ENCODE measurements at places on chromosomes 5 and 9.

GRCh38 chr9:22808876-22809275 is 362.3 kb downstream of the DMRTA1 start:
- DNase-seq, result no peak

GRCh38 chr5:19047277-19047676 is 940.7 kb downstream of the CDH18 start:
- DNase-seq, result no peak

DNA sequence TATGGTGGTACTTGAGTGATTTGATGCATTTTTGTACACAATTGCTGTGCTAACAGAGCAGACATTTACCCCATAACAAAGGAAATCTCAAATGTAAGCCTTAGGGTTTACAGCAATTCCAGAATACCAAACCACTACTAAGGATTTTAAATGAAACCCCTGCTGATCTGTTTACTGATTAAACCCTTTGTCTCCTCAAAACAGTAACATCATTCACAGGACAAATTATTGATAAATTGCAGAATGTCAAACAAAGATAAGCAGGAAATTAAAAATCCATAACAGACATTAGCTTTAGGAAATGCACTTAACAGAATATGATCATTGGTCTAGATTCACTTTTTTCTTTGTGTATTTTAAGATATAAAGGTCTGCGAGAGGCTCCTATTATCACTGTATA is 1016.4 kb upstream of the DMAC1 start:
- DNase-seq, result peak; percentile 17

DNA sequence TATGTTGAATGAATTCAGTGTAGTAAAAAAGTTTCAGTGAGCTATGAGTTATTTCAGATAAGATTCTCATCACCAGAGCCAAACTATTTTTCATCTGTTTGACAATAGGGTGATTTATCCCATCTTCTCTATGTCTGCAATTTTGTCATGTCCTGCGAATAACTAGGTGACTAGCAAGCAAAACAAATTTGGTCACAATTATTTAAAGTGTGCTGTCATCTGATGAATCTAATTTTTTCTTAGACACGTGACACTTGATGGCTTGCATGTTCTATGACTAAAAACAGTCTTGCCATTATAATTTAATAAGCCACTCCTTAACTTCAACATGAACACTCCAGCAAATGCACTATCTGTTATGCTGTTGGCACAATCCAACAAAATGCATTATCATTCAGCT is 35.0 kb downstream of the FEM1C start:
- DNase-seq, result no peak

DNA sequence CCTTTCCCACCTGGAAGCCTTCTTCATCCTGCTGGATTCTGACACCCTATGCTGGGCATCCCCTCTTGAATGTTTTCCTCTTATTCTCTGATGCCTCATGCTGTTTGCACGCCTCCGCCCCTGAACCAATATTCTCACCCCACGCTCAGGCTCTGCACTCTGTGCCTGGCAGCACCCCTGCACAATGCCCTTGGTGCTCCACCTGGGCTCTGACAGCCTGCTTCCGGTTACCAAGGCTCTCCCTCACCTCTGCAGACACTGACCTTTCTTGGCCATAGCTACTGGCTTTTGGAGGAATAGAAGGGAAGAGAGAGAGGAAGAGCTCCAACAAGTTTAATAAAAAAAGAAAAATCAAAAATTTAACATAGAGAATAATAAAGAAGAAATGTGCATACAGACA is 108.7 kb upstream of the SHB start:
- DNase-seq, result no peak

DNA sequence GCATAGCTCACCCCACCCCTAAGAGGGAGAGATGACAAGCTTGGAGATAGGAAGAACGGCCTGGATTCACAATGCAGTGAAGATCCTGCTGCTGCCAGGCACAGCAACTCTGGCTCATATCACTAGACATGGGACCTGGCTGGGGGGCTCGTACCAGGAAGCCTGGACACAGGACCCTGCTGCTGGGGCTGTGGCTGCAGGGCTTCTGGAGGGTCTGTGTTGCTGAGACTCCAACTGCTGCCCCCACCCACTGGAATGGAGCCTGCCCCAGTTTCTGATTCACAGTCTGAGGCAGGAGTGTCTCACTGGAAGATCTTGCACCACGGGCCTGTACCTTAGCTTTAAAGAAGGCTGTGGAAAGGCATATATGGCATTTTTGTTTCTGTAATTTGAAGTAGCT is 31.0 kb upstream of the GLRX start:
- DNase-seq, result no peak

Data from neuronal stem cell (in vitro differentiated cells).